Natural killer cell (primary cell): ENCODE measurements at places on chromosomes 2 and 18. TPM values are rescaled to one million over a fixed set of nuclear protein-coding genes. Genes with fewer than 3 reads are reported as not detected.

Gene TUBA3E
- not detected for total RNA-seq

GRCh38 chr2:134771313-134771801, 52.6 kb upstream of the TMEM163 start:
- no peaks in the 10 kb centered on the region for H3K27me3 ChIP-seq
- H3K27ac ChIP-seq: no peak overlapping the region
- DNase-seq: no peak
- no peaks in the 10 kb centered on the region for H3K36me3 ChIP-seq
- H3K4me3 ChIP-seq: no peak overlapping the region
- no peaks in the 10 kb centered on the region for H3K4me1 ChIP-seq

GRCh38 chr2:62826141-62826540, 120.6 kb downstream of the EHBP1 start:
- H3K4me3 ChIP-seq: no peak overlapping the region
- no peaks in the 10 kb centered on the region for H3K27me3 ChIP-seq
- DNase-seq: no peak
- H3K4me1 ChIP-seq: no peaks in the 10 kb centered on the region
- H3K27ac ChIP-seq: no peak overlapping the region

DNA sequence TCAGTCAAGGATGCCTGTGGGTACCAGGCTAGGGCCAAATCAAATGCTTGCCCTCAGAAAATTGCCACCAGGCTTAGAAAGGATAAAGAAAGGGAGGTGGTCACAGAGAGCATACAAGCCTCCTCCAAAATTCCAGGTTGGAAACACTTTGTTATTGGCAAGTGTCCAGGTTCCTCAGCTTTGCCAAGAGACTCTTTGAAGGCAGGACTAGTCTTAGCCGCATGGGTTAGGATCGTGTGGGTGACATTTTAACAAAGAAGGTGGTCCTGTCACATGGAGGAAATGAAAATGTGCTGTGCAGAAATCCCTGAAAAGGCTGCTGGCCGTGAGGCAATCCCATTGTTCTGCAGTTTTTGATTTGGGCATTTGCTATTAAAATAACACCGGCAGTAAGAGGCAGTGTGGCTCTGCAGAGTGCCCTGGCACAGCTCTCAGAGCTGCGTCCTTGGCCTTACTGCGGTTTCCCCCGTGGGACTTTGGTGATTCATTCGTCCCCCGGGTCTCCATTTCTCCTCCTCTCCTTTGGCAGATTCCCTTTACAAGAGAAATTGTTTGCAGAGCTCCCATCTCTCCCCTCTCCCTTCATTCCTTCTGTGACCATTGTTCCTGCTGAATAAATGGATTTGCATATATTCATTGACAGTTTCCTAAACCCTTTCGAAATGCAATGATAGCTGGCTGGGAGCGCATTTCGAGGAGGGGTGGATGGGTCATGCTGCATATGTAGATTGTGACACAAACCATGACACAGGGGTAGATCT, 187.3 kb downstream of the VAPA start:
- H3K27me3 ChIP-seq: no peaks in the 10 kb centered on the region

- H3K27me3 ChIP-seq: no peaks in the 10 kb centered on the region
- H3K27ac ChIP-seq: no peak overlapping the region
- H3K4me3 ChIP-seq: no peak overlapping the region
- no peaks in the 10 kb centered on the region for H3K4me1 ChIP-seq
- H3K36me3 ChIP-seq: no peaks in the 10 kb centered on the region
- DNase-seq: no peak
Observed at GRCh38 chr2:165639504-165639903, 154.5 kb downstream of the GALNT3 start.

DNA sequence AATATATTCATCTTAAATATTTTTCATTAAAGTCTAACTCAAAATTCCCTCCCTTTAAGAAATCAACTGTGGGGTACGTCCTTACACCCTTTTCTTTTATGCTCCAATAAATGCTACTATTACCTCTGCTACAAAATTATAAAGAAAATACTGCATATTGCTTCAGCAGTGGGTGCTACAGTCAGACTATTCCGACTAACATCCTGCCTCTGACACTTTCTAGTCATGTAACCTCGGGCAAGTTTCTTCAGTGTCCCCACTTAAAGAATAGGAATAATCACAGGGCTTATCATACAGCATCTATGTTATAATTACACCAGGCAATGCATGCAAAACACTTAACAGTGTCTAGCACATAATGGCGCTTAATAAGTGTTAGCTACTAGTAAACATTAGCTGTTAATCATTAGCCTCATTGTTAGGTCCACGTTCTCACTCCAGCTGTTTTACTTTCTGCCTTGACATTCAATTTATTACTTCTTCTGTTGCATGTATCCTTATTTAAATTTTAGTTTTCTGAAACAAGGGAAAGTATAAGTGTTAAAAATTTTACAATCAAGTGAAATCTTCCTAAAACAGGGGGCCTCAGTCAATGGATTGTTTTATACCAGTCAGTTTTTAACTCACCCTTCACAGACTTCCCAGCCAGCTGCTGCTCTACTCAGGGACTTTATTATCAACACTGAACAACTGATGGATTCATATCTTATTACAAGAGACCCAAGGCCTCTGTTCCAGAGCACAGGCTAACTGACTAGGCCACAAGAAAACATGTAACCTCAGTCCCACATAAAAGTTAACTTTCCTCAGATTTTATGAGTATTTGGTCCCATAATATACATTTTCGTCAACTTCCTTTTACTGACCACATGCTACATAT, 54.0 kb downstream of the CLASP1 start:
- H3K4me1 ChIP-seq: peaks cover 7% of the 10 kb centered on the region
- no peak overlapping the region for H3K27ac ChIP-seq
- H3K27me3 ChIP-seq: no peaks in the 10 kb centered on the region
- DNase-seq: no peak

Gene SF3B6
- total RNA-seq: 57.4 TPM

- H3K27ac ChIP-seq: no peak overlapping the region
- no peaks in the 10 kb centered on the region for H3K27me3 ChIP-seq
- no peak overlapping the region for H3K4me3 ChIP-seq
- no peaks in the 10 kb centered on the region for H3K36me3 ChIP-seq
- H3K4me1 ChIP-seq: no peaks in the 10 kb centered on the region
Observed at GRCh38 chr18:10442551-10442971, 11.9 kb upstream of the APCDD1 start.

DNA sequence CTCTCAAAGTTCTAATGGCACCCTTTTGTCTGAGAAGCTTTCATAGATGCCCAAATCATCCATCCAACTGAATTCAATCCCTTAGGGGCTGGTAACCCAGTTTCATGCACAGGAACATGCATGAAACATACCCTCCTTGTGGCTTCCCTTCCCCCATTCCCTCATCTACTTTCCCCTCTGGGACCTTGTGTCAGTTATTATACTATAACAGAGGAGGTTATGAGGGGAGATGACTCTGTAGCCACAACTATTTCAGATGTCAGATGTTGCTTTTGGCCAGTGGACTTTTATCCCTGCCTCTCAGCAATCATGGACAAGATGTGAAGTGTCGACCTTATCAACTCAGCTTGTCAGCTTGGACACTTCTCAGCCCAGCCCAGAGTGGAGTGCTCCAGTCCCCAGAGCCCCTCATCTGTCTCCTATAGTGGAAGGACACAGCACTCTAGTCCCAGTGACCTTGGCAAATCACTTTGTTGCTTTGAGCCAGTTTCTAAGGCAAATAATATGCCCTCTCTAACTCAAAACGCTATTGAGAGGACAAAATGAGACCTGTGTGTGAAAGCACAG, 8.4 kb downstream of the DHRS9 start:
- H3K4me3 ChIP-seq: no peak overlapping the region
- no peaks in the 10 kb centered on the region for H3K27me3 ChIP-seq
- no peaks in the 10 kb centered on the region for H3K36me3 ChIP-seq

- H3K4me1 ChIP-seq: peaks cover 3% of the 10 kb centered on the region
- no peak overlapping the region for H3K27ac ChIP-seq
- no peaks in the 10 kb centered on the region for H3K36me3 ChIP-seq
- no peaks in the 10 kb centered on the region for H3K27me3 ChIP-seq
Observed at GRCh38 chr2:49943944-49944778, 789.8 kb upstream of the FSHR start.

Gene CYRIA
- total RNA-seq: 37.4 TPM

DNA sequence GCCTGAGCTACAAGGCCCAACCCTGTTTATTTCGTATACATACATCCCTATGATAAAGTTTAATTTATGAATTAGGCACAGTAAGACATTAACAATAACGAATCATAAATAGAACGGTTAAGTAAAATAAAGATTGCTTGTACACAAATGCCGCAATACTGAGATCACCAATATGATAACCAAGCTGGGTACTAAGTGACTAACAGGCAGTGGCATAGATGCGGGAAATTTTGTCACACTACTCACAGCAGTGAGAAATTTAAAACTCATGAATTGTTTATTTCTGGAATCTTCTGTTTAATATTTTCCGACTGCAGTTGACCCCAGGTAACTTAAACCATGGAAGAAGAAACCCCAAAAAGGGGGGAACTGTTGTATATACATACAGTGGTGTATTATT, 33.4 kb downstream of the NEURL3 start:
- peaks cover 3% of the 10 kb centered on the region for H3K27me3 ChIP-seq
- no peak for DNase-seq
- no peak overlapping the region for H3K4me3 ChIP-seq
- peaks cover 6% of the 10 kb centered on the region for H3K4me1 ChIP-seq
- H3K27ac ChIP-seq: no peak overlapping the region
- no peaks in the 10 kb centered on the region for H3K36me3 ChIP-seq

DNA sequence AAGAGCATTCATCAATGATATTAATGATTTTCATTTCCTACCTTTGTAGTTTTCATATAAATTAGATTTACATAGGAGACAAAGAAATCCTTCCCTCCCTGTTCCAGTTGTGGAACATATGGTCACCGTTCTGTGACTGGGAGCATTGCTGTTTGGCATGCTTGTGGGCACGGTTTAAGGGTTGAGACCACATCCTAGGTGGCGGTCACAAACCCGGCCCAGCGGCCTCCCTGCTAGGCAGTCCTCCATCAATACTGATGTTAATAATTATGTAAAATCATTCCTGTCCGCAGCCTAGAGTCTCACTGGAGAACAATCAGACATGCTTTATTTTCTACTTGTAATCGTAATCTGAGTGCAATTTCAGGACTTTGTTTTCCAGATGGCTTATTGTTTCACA, 117.9 kb downstream of the AGAP1 start:
- H3K36me3 ChIP-seq: no peaks in the 10 kb centered on the region
- no peaks in the 10 kb centered on the region for H3K4me1 ChIP-seq
- H3K27me3 ChIP-seq: no peaks in the 10 kb centered on the region
- no peak overlapping the region for H3K27ac ChIP-seq

- H3K36me3 ChIP-seq: no peaks in the 10 kb centered on the region
- H3K27ac ChIP-seq: no peak overlapping the region
- no peak overlapping the region for H3K4me3 ChIP-seq
- DNase-seq: no peak
Observed at GRCh38 chr2:206721256-206721920, 3.2 kb upstream of the DYTN start.

- H3K36me3 ChIP-seq: no peaks in the 10 kb centered on the region
- no peak overlapping the region for H3K4me3 ChIP-seq
- H3K27me3 ChIP-seq: no peaks in the 10 kb centered on the region
- no peak for DNase-seq
- no peaks in the 10 kb centered on the region for H3K4me1 ChIP-seq
Observed at GRCh38 chr2:33391529-33392255, 84.8 kb upstream of the RASGRP3 start.

Gene XDH
- total RNA-seq: not detected

GRCh38 chr2:4174796-4175195, 471.4 kb downstream of the DCDC2C start:
- no peaks in the 10 kb centered on the region for H3K27me3 ChIP-seq
- DNase-seq: no peak
- no peak overlapping the region for H3K4me3 ChIP-seq
- H3K27ac ChIP-seq: no peak overlapping the region
- no peaks in the 10 kb centered on the region for H3K36me3 ChIP-seq
- no peaks in the 10 kb centered on the region for H3K4me1 ChIP-seq

DNA sequence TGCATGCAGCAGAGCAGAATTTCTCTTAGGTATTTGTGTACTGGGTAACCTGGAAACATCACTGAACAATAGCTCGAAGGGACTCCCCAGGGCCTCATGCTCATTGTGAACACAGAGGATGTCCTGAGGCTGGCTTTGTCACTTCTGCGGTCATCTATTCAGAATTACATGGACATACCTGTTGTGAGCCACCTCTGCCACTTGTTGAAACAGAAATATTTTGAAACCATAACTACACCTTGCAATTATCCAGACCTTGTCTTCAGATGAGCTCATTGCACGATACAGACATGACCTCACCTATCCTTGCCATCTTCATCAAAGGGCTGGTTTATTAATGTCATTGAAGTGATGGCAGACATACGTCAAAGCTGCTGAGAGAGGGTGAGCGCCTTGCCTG, 23.4 kb upstream of the CREG2 start:
- H3K27me3 ChIP-seq: no peaks in the 10 kb centered on the region
- no peak overlapping the region for H3K27ac ChIP-seq
- no peaks in the 10 kb centered on the region for H3K36me3 ChIP-seq
- no peak overlapping the region for H3K4me3 ChIP-seq
- H3K4me1 ChIP-seq: no peaks in the 10 kb centered on the region

Gene TDRD15
- total RNA-seq: 0.27 TPM

GRCh38 chr2:239278941-239279365, 121.9 kb downstream of the HDAC4 start:
- no peak overlapping the region for H3K27ac ChIP-seq
- no peak overlapping the region for H3K4me3 ChIP-seq

DNA sequence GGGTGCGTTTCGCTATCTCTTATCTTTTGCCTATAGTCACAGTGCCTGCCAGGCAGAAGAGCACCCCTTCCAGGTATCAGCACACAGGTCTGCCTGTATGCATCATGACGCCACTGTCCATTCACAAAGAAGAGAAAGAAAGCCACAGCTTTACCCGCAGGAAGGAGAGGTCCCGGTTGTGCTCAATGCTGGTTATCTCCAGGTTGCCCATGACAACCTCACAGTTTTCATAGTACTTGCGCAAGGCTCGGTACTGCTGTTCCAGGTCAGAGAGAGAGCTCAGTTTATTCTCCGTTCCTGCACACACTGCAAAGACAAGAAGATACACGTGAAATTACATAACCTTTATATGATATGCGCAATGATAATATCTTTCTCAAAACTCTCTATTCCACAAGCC, 414.0 kb downstream of the ERBB4 start:
- no peaks in the 10 kb centered on the region for H3K4me1 ChIP-seq
- H3K27ac ChIP-seq: no peak overlapping the region
- no peak overlapping the region for H3K4me3 ChIP-seq

Gene CROCC2
- total RNA-seq: not detected

Gene MYO5B
- not detected for total RNA-seq

- H3K4me3 ChIP-seq: peak within 1 kb of the TSS; percentile 29
- no peak for DNase-seq
- peaks cover 17% of the 10 kb centered on the region for H3K4me1 ChIP-seq
- peak within 1 kb of the TSS; percentile 36 for H3K27ac ChIP-seq
Observed at GRCh38 chr2:6877402-6878304, at the start of gene RSAD2. TSS of gene RSAD2 (plus strand) at chr2:6877777. CDS start at chr2:6877801, 24 bp downstream.

Gene GREB1
- 2.5 TPM for total RNA-seq

Gene UCN
- 1.6 TPM for total RNA-seq

- no peaks in the 10 kb centered on the region for H3K4me1 ChIP-seq
- DNase-seq: no peak
- no peaks in the 10 kb centered on the region for H3K27me3 ChIP-seq
Observed at GRCh38 chr18:1014951-1015624, 110.4 kb downstream of the ADCYAP1 start.

Gene DLGAP1
- not detected for total RNA-seq
